ENCODE measurements at places on chromosomes 5 and 9.

DNA sequence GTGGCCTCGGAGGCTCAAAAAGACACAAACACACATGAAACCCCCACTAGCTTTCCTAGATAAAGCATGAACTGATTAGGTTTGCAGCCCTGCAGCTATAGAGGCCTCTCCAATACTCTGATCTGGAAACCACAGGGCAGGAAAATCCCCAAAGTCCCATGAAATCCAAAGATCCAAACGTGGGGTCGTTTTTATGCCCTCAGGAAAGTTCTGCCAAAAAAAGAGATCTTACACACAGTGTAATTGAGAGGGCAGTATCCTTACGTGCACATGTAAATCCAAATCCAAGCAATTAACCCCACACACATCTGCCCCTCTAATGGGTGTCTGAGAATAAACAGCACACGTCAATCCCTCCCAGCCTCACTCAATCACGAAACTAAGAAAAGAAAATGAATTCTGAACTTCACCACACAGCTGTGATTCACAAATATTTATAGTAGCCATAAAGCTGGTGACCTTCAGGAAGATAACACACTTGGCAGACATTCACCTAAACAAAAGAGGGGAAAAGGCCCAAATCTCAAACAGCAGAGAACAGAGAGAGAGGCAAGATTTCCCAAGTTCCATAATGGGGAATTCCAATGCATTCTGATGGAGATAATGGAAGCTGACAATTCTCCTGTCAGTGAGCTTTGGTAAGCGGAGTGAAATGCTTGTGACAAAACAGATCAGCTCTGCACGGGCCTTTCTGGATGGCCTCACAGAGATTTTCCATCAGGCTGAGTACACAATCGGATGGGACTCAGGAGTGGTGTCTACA, 114.2 kb downstream of the SEMA5A start:
- no peak for DNase-seq

DNA sequence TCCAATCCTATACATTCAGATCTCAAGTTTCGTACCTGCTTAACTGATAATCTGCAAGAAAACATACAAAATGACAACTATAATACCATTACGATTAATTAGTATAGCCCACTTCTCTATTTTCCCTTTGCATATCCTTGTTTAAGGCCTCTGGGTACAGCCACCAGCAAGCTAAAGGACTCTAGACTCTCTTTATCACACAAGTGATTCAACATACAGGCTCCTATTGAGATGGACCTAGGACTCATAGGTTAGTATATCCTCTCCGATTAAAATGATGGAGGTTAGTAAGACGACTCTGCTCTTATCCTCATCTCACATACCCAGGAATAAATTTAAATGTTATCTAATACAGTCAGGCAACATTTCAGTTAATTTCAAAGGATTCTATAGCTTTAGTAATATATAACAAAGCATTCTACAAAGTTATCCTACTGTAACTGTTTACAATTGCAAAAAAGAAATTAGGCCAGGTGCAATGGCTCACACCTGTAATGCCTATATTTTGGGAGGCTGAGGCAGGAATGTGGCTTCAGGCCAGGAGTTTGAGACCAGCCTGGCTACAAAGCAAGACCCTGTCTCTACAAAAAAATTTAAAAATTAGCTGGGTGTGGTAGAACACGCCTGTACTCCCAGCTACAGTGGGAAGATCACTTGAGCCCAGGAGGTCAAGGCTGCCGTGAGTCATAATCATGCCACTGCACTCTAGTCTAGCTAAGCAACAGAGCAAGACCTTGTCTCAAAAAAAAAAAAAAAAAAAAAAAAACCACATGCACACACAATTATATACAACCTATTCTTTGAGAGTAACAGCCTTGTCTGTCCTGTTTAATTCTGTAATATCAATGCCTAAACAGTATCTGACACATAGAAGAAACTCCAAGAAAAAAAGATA, 15.4 kb downstream of the HAUS6 start:
- DNase-seq = no peak

- no peak for DNase-seq
Observed at GRCh38 chr5:66343370-66344071, 199.4 kb downstream of the SREK1 start.

DNA sequence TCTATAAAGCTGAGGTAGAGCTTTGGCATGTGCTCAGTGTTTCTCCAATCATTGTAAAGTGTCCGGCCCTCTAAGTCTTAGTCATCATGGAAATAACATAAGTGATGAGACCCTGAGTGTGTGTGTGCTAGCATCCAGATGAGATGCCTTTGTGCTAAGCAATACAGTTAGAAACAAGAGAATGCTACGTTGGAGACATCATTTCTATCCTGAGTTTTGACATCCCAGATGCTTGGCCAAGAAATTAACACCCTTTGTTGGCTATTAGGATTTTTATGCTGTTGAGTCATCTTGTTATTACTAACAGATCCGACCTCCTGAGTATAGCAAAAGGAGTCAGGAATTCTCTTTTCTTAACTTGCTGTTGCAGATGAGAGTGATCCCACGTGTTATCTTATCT, 508.0 kb downstream of the GADD45G start:
- DNase-seq = no peak

DNA sequence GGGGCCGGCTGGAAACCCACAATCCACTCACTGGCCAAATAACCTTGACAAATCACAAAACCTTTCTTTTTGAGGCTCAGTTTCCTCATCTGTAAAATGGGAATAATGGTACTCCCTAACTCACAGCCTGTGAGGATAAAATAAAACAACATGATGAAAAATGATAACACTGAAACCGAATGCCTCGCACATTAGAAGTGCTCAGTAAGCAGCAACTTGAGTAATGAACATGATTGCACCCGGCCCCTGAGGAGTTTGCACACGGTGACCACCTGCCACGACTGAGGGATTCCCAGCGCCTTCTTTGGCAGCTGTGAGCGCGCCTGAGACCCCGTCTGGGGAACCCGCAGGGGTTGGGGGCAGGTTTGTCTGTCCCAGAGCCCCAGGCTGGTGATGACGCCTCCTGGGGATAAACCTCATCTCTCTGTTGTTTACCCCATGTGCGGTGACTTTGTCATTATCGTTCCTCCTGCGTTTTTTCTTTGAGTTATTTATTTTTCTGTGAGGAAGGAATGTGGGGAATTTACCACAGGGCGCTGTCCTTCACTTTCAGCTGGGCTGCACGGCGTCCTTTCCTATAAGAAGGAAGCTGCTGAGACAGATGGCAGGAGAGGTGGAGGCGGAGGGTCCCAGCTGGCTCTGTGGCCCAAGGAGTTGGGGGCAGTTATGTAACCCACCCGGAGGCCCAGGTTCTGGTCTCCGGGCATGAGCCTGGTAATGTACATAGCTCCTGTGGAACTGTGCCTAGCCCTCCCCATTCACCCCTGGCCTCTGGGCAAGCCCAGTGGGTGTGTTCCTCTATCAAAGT, 3.0 kb upstream of the SYNPO start:
- no peak for DNase-seq

- DNase-seq = no peak
Observed at GRCh38 chr5:116289276-116289675, 204.5 kb downstream of the COMMD10 start.

DNA sequence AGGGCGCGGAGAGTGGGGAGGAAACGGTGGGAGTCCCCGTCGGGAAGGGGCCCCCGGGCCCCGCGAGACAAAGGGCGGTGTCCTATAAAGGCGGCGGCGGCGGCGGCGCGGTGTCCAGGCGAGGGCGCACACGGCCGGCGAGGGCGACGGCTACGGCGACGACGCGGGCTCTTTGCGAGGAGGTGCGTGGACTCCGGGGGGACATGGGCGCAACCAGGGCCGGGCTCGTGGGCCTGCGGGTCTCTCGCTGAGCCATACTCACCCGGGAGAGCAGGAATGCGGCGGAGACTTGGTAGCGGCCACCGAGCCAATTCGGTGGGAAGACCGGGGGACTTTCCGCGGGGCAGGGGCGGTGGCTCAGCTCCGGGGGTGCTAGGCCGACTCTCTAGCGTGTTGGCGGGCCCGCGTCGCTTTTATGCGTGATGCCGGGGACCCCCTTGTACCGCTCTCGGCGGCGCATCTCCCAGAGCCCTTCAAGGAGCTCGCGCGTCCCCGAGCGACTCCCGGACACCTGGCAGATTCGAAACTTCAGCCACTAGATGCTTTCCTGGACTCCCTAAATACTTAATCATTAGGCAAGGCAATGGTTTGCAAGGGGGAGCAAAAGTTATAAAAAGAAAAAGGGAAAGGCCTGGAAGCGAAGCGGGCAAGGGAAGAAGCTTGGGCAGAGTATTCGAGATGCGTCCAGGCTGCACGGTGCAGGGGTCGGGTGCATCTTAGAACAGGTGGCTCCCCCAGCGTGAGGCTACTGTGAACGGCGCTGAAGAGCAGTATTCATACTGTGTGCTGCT, 5.9 kb upstream of the TAL2 start:
- no peak for DNase-seq

DNA sequence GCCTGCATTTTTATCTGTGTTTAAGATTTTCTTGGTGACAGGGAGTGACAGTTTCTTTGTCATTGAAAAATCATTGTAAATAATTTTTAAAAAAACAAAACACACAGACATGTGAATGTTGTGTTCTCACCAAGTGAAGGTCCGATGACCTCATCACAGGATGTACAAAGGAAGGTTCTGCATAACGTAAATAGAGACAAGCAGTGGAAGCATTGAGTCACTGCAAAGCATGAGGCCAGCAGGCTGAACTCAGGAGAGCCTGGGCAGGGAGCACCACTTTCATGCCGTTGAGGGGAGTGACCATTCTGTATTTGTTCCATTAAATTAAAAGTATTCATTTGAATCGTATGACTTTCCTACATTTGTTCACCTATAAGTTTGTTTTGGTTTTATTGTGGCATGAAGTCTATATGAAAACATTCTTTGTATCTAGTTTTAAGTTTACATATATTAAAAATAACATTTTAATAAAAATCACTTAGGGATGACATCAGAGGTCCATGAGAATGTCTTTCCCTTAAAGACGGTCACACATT, 70.4 kb upstream of the TLE1 start:
- no peak for DNase-seq

- no peak for DNase-seq
Observed at GRCh38 chr5:135246923-135247795, 151.9 kb downstream of the MACROH2A1 start.

DNA sequence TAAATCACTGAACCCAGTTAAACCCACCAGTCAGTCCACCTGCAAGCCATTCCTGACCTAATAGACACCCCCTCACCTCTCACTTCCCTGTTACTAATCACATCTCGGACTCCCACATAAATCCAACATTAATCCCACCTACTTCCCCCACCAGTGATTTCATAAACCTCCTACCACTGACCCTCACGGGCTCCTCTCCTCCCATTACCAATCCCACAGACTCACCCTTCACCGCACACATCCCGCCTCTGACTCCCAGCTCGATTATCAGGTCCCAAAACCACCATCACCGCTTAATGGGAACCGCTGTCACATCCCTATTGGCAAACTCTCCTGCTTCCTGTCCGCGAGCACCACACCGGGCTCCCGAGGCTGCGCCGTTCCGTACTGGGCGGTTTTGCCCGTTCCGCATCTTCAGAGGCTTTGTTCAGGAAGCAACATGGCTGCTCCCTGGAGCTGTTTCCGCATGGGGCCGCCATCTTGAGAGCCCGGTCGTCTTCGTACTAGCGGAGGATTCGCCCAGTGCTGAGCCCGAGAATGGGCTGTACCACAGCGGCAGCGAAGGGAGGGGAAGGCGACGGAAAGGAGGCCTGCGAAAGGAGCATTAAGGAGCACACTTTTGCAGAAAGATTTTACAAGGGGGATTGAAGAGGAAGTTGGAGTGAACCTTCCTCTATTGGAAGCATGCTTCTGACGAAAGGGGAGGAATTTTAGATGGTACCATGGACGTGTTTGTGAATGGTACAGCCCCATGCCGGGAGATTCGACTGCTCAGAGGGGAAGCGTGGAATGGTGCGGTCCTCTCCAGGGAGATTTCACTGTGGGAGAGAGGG, at the start of gene ZNF300:
ZNF300 (minus strand) TSS at position 502 of the 833 bp plus-strand sequence. CDS start 1,825 bp downstream, outside the sequence.
- peak; percentile 47 for DNase-seq

GRCh38 chr5:36150676-36151433, 832 bp downstream of the LMBRD2 start:
- DNase-seq = peak; percentile 38

- DNase-seq = no peak
Observed at GRCh38 chr5:164868761-164869160, 1363.3 kb downstream of the MAT2B start.

- DNase-seq = no peak
Observed at GRCh38 chr9:133602277-133602676, 6.9 kb downstream of the FAM163B start.

- DNase-seq = no peak
Observed at GRCh38 chr5:144060598-144060997, 109.9 kb downstream of the YIPF5 start.

GRCh38 chr9:95086564-95086955, 230.9 kb downstream of the FANCC start:
- DNase-seq = no peak

GRCh38 chr5:143886651-143887638, 75.0 kb downstream of the HMHB1 start:
- no peak for DNase-seq

- no peak for DNase-seq
Observed at GRCh38 chr9:108417312-108417711, 438.5 kb downstream of the ACTL7B start.

DNA sequence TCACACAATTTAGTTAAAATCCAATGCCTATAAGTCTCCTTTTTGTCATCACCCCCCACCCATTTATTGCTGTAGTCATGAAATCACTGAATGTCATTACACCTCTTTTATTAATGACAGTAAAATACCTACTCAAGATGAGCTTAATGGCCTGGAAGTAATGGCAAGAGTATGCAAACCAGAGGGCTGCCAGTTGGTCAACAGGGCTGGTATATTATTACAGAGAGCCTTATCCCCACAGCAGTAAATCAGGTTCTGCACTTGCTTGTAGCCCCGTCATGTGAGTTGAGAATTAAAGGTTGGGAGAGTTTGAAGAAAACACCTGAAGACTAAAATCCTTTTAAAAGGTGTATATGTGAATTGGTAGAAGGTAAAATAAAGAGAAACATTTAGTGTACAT, 372.4 kb downstream of the MAT2B start:
- no peak for DNase-seq
